ENCODE measurements at places on chromosomes 16 and 17.

GRCh38 chr17:55961386-55961785, 191.9 kb upstream of the ANKFN1 start:
- no peak for DNase-seq

DNA sequence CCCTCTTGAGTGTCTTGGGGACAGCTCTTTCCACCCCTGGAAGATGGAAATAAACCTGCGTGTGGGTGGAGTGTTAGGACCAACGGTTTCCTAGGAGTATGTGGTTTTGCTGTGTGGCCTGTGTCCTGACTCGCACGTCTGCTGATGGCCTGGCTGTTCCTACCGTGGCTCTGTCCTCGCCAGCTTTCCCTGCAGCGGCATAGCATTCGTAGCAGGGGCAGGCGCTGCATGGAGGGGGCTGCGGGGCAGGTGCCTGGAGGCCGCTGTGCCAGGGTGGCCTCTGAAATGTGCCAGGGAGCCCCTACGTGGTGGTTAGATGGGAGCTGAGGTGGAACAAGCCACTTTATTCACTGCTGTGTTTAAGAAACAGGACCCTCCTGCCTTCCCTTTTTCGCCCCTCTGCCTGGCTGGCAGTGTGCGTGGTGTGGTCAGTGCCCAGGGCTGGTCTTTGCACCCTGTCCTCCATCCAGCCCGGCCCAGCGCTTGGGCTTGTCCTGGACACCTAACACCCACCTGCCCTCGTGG, 10.6 kb downstream of the SLC16A3 start:
- DNase-seq = no peak

GRCh38 chr17:40105861-40106759, 5.7 kb upstream of the NR1D1 start:
- no peak for DNase-seq

DNA sequence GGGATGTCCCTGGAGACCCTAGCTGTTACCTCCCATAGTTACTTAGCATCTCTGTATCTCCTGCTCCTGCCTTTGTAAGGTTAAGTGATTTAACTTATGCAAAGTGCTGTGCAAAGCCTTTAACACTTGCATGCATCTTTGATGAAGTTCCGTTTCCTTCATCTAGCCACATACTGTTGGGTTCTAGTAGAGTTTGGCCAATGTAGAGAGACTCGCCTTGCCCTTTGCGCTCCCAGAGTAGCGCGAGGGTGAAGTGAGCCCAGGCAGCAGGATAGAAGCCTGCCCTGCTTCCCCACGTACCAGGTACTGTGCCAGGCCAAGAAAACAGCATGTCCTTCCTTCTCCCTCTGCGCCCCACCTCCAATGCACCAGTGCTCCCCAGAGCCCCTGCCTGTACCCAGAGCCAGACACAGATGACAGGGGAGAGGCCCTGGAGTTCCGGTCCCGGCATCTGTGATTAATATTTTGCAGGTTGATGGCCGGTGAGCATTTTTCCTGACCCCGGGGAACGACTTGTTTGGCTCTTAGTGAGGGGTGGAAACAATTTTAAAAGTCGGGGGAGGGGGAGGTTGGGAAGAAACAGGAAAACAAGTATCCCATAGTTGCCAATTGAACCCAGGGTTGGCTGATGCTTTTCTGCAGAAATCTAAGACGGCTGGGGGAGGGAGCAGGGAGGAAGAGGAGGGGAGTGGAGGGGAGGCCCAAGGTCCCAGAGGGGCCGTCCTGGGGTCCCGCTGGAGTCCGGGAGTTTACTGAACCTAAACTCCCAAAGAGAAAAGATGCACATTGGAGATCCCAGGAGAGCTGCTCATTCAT, 13.1 kb upstream of the CDC42EP4 start:
- DNase-seq = no peak

DNA sequence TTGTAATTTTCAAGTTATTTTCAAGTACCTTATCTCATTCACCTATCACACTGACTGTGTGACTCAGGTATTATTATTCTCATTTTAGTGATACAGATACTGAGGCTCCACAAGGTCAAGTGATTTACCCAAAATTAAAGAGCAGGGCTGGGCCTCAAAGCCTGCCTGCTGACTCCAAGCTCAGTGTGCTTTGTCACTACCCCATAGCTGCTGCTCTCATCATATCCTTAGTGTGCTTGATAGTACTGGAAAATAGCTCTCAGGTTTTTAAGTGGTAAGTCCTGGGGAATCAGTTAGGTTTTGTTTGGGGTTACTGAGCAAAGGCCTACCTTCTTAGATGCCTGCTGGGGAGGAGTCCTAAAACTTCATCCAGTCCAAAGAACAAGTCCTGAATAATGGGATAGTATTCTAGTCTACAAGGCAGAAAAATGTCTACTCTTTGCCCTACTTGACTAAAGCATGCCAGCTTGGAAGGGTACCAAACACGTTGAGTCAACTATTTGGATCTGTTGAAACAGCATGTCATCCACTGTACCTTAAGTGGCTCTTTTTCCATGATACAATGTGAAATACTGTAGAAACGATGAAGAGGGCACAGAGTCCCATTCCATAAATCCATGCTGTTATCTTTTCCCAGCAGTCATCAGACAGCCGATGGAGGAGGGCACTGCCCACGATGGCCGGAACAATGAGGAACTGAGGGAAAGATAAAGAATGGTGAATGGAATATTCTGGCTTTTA, 10.7 kb downstream of the MMD start:
- no peak for DNase-seq

DNA sequence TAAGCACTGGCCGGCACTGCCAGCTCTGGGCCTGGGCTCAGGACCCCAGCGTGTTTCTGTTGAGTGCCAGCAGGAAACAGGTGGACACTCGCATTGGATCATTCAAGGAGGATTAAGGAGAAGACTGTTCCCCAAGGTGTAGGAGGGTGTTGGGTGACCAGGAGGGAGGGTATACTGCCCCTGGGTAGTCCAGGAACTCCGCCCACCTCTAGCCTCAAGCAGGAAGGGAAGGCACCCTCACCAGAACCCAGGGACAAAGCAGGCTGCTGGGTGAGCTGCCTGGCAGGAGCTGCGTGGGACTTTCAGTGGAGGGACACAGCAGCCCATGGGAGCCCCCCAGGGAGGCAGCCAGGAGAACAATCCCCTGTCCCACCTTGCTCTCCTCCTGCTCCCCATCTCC, 7.7 kb upstream of the RAB37 start:
- DNase-seq = no peak

- DNase-seq = no peak
These were observed 20.7 kb upstream of the NAGS start for GRCh38 chr17:43983515-43984411.

DNA sequence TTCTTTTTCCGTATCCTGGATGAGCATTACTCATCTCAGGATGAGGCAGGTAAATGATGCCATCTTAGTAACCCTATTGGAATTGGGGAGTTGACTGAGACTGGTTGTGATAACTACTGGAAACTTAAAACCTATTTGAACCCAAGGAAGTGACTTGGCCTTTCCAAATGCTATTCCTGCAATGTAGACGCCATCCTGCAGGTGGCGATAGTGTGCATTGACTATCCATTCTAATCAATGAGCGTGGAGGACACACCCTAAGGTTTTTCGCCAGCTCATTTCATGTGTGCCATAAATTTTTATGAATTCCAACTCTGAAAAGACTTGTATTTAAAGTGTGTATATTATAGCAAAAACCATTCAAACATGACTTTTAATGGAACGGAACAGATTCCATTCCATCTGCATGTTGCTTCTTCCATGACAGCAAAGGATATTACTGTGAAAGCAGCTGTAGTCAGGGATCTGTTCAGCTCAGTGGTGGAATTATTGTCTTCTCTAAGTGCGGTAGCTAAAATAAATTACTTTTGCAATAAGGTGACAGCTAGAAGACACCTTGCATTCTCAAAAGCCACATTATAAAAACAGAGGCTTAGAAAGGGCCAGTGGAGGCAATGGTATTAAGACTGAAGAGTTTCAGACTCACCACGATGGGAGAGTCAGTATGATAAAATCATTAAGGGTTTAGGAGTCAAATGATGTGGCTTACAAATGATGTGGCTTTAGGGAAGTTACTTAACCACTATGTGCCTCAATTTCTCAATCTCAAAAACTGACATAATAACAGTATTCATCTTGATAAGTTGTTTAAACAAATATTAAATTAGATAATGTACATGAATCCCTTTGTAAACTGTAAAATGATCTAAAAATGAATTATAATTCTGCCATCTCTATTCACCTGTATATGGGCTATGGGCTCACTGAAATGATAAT, 55.5 kb downstream of the SYT17 start:
- DNase-seq = no peak

- no peak for DNase-seq
These were observed 89.9 kb downstream of the IRF8 start for GRCh38 chr16:85988723-85989313.

DNA sequence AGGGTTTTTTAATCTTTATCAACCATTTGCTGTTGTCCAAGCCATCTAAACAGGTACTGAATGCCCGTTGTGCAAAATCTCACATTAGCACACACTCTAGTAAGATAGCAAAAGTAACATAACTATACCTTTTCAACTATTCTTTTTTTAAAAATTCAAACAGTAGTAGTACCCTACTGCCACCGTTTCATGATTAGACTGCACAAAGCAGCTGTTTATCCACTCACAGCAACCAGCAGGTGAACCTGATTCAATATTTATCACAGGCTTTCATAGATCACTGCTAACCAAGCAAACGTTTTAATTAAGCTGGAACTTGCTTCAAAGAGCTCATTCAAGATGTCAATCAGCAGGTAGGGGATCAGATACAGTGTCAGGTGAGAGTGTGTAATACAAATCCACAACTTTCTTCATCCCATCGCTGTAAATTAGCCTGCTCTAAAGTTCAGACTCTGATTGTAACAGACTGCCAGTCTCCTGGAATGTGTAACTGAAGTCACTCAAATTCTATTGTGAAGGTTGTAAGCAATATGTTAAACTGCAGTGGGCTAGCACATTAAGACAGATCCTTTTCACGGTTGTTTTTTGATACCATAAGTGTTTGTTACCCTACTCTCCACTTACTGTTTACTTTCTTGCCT, 47.3 kb downstream of the BRIP1 start:
- no peak for DNase-seq

DNA sequence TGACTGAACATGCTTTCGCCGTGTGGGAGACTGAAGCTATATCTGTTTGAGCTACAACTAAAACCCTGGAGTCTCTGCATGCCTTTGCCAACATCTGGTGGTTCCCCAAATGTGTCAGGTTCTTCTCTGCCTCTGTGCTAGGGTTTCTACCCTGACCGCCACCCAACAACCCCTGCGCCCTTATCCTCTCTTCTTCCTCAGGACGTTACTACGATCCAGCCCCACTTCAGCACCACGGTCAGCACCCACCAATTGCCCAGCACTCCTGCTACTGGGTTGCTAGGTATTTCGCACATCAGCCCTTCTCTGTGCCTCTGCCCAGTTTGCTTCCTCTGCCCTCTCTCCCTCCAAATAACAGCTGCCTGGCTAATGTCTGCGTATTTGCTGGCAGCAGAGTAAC, 106.3 kb upstream of the HSBP1 start:
- no peak for DNase-seq

- DNase-seq = no peak
These were observed 169.3 kb upstream of the AXIN2 start for GRCh38 chr17:65730711-65731169.

GRCh38 chr16:53449816-53450517, 15.7 kb downstream of the RBL2 start:
- DNase-seq = no peak

DNA sequence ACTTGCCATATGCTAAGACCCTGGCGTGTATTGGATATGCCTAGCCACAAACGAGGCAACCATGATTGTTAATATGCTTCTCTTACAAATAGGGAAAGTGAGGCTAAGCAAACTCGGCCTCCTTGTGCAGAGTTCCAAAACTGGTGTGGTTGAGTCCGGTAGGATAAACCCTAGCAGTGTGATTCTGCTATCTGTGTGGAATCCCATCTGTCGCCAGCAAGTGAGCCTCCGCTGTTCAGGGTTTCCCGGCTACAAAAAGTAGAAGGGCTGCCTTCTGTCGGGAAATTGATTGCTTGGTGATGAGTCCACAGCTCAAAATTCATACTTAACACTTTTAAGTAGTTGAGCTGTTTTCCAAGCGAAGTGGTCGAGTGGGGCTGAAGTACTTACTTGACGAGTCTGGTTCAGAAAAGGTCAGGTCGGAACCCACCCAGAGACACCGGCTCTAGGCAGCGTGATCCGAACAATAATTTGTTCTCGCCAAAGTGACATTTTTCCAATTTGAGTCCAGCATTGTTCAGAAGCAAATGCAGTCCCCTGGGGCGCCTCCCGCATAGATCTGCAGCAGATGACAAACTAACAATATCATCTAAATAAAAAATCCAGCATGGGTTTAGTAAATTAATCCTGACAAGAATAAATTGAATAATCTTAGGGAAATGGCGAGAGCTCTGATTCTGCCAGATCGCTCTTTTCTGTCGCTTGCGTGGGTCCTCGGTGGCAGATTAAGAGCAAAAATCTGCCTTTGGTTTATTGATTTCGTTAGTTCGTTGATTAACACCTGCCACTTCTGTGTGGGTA, 686.7 kb upstream of the RBFOX1 start:
- DNase-seq = no peak

DNA sequence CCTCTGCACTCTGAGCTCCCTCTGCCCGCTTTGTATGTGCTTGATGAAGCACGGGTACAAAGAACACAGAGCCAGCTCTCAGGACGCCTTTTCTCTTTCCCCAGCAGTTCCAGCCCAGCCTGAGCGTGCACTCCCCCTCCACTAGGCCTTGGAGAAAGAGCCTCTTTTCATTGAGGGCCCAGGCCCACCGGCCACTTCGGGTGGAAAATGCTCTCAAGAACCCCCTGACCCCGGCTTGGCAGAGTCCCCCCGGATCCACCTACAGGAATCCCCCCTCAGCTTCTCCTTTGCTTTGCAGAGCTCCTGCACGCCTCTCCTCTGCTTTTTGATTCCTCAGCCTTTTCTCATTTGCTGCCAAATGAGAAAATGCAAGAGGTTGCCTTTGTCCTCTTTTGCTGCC, 30.2 kb downstream of the MRC2 start:
- DNase-seq = no peak

- no peak for DNase-seq
These were observed 161.2 kb downstream of the UTP18 start for GRCh38 chr17:51421525-51421924.

- no peak for DNase-seq
These were observed 39.7 kb downstream of the REXO5 start for GRCh38 chr16:20846030-20846429.

DNA sequence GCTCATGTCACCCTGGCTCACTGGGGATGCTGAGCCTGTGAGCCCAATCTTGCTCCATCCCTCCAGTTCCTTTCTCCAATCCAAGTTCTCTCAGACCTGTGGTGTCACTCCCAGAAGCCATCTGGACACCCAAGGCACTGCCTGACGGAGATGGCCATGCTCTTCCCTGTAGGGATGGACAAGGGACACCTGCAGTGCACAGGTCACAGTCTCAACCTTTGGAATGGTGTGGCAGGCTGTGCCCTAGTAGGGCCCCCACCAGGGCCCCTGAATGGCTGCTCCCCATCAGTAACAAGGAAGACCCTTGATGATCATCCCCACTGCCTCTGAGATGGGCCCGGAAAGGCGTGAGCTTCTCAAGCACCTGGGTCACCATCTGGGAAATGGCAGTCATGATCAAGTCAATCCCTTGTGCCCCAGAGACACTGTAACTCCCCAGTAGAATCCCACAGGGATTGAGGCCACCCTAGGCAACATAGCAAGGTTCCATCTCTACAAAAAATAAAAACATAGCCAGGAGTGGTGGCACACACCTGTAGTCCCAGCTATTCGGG, 822.5 kb downstream of the KCNJ18 start:
- DNase-seq = no peak

Data from stimulated activated CD8-positive, alpha-beta memory T cell treated with anti-CD3 and anti-CD28 coated beads, Interleukin-4, amount 100 ng/mL, for 1 hour (primary cell).